ENCODE measurements at places on chromosomes 5 and 9.

- DNase-seq = no peak
Measured at GRCh38 chr9:113930390-113930783, 54.3 kb downstream of the ZNF618 start.

DNA sequence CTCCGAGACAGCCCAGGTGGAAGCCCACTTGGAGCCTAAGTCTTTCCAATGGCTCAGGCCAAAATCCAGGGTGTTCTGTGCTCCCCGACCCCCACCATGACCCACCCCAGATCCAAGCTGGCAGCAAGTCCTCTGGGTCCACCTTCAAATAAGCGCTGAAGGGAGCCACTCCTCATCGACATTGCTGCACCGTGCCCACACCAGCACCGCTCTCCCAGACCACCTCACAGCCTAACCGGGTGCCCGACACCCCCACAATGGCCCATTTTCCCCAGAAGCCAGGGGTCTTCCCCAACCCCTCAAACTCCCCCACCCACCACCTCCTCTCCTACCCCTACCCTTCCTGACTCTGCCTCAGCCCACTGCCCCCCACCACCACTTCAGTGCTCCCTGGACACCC, 50.5 kb downstream of the SEMA4D start:
- no peak for DNase-seq

DNA sequence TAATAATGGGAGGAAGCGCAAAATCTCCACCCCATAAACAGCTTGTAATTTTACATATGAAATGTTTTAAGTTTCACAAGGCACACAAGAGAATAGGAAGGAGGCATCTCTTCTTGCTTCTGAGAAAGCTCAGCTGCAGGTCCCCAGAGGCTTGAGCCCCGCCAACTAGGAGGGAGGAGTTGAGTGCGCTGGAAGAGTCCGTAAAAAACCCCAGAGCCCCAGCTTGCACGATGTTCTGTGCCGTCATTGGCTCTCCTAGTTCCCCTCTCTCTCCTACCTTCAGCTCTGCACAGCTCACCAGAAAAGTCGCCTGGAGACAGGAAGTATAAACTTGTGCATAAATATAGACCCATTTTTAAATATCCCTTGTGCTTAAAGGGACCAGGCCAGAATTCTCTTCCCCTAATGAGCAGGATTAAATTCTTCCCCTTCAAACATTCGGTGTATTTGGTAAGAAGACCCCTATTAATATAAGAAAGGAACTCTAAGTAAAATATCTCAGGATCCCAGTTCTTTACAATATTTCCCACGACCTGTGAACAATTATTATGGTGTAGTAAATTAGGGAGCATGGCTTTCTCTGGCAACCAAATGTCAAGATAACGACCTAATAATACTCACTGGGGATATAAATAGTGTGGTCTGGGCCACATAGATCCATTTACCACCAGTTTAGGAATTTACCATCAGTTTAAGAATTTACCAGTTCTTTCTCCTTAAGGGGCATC, 13.7 kb downstream of the GLRX start:
- DNase-seq = no peak

- no peak for DNase-seq
Measured at GRCh38 chr5:174777583-174777982, 53.2 kb downstream of the MSX2 start.

DNA sequence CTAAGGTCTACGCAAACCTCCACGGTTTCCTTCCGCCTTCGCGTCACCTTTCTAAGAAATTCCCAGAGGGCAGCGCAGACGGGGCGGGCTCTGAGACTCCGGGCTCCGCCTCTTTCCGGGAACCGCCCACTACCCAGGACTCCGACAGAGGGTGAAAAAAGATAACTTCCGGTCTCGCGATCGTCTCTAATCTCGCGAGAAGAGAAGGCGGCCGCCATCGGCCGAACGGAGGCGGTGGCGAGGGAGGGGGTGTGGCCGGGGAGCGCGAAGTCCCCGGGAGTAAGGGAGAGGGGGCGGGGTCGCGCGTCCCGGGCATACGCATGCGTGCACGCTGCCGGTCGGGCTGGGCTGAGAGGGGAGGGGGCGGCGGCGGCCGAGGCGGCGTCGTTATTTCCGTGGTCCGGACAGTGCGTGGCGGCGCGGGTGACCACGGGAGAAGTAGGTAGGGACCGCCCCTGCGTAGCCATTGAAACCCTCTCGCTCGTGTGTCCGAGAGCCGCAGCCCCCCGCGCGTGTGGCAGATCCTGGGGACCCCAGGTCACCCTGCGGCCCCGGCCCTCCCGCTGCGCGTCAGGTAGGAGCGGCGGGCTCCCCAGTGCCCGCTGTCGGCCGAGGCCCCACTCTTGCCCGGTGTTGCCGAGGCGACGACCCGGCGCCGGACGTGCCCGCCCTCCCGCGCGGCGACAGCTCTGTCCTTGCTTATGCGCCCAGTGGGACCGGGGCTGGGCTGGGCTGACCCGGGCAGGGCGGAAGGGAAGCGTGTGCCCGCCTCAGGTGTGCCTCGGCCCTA, at the start of gene NAA35:
Gene NAA35 (plus strand): TSS at position 315 of the 790 bp plus-strand sequence. CDS start 1,014 bp downstream, outside the sequence.
- DNase-seq = peak; percentile 74

- no peak for DNase-seq
Measured at GRCh38 chr5:147805030-147805454, 22.5 kb upstream of the JAKMIP2 start.

GRCh38 chr5:61701877-61702602, 370.0 kb downstream of the ZSWIM6 start:
- no peak for DNase-seq

DNA sequence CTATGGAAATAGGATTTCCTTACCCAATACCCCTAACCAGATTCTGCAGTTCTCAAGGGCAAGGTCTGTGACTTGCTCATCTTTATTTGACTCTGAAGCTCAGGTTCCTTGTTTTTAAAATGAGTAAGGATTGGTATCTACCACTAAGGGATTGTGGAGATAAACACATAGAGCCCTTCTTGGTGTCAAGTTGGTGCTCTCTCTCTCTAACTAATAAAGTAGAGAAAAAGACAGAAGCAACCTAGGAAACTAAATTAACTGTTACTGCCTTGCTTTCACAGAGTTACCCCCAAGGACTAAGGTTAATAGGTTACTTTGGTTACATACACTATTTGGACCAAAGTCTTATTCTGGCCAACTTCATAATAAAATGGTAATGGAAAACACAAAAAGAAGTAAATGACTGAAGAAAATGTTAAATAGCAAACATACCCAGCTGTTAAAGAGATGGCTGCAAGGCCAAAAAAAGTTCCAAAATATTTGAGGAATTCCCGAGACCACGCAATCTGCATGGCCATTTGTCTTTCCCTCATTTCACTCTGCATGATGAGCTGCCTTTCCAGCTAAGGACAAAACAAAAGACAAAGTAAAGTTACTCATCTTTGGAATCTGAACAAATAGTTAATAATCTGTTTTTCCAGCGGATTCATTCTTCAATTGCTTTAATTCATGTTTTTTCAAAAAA, 21.8 kb upstream of the RLN1 start:
- DNase-seq = no peak

- no peak for DNase-seq
Measured at GRCh38 chr5:103886826-103887225, 324.2 kb upstream of the NUDT12 start.

DNA sequence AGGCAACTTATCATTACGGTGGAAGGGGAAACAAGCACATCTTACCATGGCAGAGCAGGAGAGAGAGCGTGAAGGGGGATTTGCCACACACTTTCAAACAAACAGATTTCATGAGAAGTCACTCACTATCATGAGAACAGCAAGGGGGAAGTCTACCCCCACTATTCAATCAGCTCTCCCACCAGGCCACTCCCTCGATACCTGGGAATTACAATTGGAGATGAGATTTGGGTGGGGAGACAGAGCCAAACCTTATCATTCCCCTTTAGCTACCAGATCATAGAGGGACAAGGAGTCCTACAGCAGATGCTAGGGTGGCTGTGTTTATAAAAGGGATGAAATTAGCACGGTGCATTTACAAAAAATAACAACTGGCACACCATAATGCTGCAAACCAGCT, 2149.4 kb upstream of the ACO1 start:
- DNase-seq = no peak

DNA sequence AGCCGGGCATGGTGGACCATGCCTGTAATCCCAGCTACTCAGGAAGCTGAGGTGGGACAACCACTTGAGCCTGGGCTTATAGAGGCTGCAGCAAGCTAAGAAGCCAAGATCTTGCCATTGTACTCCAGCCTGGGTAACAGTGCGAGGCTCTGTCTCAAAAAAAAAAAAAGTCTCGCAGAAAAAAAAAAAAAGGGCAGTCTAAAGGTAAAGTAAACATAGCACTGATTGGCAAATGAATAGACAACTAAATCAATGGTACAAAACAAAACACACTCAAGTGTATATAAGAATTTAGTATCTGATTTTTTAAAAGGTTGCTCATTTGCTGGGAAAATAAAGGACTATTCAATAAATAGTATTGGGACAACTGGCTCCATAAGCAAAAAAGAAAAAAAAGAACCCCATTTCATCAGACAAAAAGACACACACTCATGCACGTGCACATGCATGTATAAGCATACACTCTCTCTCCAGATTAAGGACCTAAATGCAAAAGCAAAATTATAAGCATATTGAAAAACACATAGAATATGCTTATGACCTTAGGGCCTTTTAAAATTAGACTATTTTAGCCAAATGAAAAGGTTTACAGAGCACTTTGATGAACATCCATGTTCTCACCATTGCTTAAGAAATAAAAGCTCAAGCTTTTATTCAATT, 5.7 kb downstream of the IL6ST start:
- DNase-seq = no peak

- DNase-seq = no peak
Measured at GRCh38 chr9:124084087-124084486, 72.5 kb downstream of the LHX2 start.

DNA sequence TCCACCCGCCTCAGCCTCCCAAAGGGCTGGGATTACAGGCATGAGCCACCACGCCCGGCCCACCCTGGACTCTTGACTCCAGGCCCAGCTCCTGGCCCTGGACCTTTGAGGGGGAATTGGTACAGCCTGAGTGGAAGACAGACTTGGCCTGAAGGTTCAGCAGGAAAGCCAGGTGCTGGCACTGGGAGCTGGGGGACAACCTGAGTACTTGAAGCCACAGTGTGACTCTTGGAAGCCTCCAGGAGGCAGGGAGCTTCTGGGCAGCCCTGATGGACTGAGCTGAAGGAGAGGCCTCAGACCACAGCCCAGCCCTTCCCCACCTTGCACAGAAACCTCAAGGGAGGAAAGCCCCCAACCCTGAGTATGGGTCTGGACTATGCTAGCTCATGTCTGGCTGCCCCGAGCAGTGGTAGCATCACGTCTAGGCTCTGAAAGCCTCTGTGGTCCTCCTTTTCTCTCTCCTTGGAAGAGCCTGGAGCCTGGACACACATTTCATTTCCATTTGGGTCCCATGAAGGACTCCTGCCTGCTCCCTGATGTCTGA, 54.1 kb downstream of the RASGEF1C start:
- DNase-seq = peak; percentile 11

- DNase-seq = no peak
Measured at GRCh38 chr5:178078197-178079010, 34.9 kb upstream of the N4BP3 start.

- DNase-seq = no peak
Measured at GRCh38 chr9:18610956-18611355, 137.0 kb downstream of the ADAMTSL1 start.

- DNase-seq = no peak
Measured at GRCh38 chr5:83510260-83510659, 38.7 kb downstream of the VCAN start.

DNA sequence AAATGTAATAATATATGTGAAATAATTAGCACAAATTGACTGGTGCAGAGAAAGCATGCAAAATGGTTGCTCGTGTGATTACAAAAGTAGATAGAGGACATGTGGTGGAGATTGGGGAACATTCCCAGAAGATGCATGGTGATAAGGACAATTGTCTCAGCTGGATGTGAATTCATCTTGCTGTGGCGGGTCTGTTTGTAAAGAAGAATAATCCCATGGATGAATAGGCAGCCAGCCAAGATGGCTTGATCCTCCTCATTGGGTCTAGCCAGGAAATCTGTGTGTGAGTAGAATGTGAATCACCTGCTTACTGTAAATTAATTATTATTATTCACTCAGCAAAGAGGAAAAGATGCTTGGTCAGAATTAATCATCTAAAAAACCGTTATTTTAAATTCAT, 12.6 kb upstream of the DPYSL3 start:
- no peak for DNase-seq

DNA sequence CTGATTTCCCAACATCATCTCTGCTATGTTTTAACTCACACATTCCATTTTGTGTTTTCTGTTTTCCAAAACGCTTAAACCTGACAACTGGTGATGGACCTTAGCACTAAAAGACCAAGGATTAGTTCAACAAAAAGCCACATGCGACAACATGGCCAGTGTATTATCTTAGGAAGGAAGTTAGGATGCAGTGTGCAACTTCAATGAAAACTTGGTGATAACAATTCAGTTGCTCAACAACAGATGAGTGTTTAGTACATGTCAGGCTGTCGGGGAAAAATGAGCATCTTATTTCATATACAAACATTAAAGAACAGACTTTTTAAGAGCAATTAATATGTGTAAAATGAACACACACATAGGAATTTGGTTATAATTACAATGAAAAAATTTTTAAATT, 780.0 kb downstream of the SEMA5A start:
- no peak for DNase-seq

- no peak for DNase-seq
Measured at GRCh38 chr5:150333400-150333799, 24.1 kb upstream of the TCOF1 start.

DNA sequence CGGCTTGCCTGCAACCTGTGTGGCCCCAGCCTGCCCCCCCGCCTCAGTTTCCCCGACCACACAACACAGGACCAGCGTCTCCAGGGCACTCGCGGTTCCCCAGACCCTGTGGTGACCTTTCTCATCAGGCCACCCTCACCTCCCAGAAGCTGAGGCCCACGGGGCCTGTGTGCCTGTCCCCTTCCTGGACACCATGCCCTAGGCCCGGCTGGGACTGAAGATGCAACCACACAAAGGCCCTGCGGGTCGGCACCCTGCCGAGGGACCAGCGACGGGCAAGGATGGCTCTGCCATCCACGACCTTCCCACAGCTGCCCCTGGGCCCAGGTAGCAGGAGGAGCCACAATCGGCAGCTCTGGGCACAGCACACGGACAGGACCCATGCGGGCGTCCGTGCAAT, 34.8 kb downstream of the SLC12A7 start:
- DNase-seq = no peak

DNA sequence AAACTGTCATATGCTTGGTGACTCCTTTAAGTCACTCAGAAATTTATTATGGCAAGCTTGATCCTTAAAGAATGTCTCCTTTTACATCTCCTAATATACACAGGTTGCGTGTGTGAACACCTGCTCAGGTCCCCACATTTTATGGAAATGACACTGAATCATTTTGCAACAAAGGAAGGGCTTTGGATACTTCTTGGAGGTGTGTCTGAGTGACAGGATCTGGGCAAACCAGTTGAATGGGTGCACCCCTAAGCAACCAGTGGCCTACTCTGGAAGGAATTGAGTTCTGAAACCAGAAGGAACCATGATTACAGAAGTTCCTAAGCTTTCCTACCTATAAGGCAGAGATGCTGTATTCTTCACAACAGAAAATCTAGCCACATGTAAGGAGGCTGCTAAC, 483.9 kb upstream of the KLF4 start:
- DNase-seq = no peak

DNA sequence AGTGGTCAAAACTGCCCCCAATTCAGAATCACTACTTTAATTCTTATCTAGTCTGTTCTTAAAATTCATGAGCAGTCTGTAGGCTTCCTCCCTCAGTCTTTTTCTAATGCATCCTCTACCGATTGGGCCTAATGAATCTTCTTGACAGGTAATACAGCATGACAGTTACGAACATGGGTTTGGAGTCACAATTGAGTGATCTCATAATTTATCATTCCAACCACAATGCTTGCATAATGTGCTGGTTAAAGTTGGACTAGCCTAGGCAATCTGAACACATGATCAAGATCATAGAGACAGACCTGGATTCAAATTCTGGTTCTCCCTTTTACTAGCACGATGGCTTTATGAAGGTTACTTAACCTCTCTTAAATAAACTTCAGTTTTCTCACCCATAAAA, 33.1 kb upstream of the SETD9 start:
- no peak for DNase-seq
